ENCODE measurements at places on chromosomes 6 and 20.

- no peak for DNase-seq
Measured at GRCh38 chr6:128074567-128074966, 173.7 kb upstream of the THEMIS start.

GRCh38 chr6:114007516-114007915 lies 36.6 kb upstream of the HDAC2 start:
- DNase-seq = no peak

- DNase-seq = no peak
Measured at GRCh38 chr6:121653624-121654008, 218.2 kb downstream of the GJA1 start.

DNA sequence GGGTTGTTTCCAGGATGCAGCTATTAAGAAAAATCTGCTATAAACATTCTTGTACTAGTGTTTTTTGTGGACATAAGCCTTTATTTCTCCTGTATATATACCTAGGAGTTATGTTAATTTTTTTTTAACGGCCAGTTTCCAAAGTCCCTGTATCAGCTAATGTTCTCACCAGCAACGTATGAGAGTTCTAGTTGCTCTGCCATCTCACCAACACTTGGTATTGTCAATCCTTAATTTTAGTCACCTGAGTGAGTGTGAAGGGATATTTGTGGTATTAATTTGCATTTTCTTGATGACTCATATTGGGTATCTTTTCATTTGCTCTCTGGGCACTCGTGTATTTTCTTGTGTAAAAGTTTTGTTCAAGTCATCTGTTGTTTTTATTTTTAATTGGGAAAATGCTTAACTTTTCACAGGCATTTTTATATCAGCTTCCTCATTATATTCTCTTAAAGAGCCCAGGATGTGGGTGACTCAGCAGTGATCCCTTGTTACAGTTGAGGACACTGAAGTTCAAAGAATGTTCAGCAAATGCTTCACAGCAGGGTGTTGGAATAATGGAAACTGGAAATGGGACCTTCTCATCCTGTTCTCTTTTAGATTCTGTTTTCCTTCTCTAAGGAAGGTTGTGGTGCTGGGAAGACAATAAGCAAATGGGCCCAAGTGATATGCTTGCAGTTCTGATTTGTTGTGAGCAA lies 211.7 kb upstream of the PRND start:
- no peak for DNase-seq

GRCh38 chr6:165768961-165769360 lies 105.9 kb upstream of the PDE10A start:
- no peak for DNase-seq

- DNase-seq = no peak
Measured at GRCh38 chr6:110882824-110883554, 8.4 kb downstream of the AMD1 start.

Data from hematopoietic multipotent progenitor cell treated with erythropoietin and hydrocortisone succinate and interleukin-3 and kit ligand, for 15 days (in vitro differentiated cells).